ENCODE measurements at places on chromosomes 5 and 9.

DNA sequence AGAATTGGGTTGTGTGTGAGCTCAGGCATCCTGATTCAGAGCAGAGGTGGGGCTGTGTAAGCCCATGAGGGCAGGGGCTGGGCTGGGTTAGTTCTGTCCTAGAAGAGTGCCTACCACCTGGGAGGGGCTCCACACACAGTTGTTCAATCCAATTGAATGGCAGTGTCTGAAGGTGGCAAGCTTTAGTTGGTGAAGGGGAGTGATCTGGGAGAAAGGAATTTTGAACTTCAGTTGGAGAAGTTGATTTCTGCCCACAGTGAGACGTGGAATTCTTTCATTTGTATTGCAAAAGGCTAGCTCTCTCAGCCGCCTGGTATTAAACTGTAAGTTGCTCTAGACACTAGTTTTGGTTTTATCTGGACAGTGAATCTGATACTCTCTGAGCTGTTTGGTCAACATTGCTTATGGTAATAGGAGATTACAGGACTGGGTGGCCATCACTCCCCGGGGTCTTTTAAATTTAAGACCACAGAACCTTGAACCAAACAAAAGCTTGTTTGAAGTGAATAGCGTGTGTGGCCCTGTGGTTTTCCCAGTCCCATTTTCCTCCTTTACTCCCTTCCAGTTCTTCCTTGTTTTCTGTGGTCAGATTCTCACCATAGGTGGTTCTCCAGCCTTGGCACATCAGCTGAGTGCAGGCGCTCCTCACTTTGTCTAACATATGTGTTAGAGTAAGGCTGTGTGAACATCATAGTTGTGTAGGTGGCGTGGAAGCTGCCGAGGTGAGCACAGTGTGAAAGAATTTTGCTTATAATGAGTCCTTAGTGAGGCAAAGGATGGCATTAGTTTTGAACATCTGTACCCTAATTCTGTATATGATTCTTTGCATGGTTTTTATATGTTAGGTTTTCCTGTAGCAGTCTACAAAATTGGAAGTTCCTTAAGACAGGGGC is 78.0 kb downstream of the ARHGAP26 start:
- peak; percentile 29 for DNase-seq

GRCh38 chr9:72048850-72049249 is 11.6 kb downstream of the C9orf57 start:
- peak; percentile 45 for DNase-seq

DNA sequence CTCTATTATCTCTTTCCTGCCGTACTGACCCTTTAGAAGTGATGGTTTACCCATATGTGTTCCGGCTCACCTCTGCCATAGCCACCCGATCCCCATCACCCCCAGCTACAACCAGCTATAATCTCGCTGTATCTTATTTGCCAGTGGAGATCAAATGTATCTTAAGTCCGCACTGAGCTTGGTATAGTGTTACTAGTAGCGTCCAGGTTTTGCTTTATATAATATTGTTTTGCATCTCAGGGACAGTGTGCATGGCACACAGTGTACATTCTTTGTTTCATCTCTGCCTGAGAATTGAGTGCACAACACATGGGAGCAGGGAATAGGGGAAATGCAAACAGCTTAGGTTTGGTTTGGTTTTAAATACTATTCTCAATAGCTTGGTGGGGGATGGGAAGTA is 135.8 kb upstream of the SNX2 start:
- DNase-seq, result no peak

DNA sequence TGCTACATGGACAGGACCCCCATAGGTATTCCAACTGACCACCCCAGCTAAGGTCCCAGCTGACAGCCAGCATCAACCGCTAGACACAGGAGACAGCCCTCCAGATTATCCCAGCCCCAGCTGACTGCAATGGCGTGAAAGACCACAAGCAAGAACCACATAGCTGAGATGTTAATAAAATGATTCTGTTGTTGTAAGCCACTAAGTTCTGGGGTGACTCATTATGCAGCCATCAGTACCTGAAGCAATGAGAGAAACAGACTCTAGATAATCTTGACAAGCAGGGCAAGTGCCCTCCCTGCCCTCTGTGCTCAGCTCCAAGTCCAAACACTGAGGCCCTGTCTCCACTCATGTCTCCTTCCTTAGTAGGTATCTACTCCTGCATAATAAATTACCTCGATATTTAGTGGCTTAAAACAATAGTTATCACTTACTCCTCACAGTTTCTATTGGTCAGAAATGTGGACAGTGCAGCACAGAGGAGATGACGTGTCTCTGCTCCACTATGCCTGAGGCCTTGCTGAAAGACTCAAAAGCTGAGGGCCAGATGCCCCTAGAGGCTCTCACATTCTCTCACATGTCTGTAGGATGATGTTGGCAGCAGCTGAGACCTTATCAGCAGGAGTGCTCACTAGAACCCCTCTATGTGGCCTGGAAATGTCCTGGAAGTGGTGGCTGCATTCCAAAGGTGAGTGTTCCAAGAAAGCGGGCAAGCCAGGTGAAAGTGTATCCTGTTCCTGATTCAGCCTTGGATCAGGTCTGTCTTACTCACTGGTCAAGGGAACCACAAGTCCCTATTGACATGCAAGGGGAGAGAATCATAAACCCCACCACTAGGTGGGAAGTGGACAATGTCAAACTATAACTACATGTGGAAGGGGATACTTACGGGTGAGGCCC is 2.5 kb downstream of the MGAT1 start:
- peak; percentile 82 for DNase-seq

- DNase-seq, result no peak
Measured at GRCh38 chr5:142078706-142079105, 29.9 kb upstream of the NDFIP1 start.

DNA sequence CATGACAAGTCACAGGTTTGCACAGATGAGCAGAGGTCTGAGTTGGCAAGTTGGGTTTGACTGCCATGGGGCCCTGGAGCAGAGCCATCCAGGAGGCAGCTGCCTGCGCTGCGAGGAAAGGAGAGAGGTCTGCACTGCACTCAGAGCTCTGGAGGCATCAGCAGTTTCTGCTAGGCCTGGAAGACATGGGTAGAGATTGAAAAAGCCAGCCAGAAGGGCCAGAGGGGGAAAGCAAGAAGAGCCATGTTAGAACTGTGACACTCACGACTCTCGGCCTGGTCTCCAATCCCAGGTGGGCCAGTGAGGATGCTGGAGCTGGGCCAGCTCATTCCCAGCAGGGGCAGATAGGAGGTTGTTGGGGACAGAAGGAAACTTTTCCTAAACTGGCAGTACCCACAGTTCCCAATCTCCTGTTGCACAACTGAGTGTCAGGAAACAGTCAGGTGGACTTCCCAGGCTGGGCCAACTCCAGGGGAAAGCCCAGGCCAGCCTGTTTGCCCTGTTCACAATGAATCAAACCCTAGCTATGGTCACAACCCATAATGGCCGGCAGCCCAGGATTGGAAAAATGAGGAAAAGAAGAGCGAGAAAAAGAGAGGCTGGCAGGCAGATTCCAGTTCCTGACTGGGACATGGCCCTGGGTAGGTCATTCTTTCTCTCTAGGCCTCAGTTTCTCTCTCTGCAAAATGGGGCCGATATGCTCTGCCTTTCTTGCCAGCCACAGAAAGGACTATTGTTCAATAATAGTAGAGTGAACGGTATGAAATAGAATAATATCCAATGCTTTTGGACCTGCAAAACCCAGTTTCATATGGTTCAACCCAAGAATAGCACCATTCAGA is 7.8 kb upstream of the ORM1 start:
- no peak for DNase-seq

All from fibroblast of skin of abdomen (primary cell).